ENCODE measurements at places on chromosomes 4 and X. TPM values are rescaled to one million over a fixed set of nuclear protein-coding genes. Genes with fewer than 3 reads are reported as not detected.

GUCY1A1 gene
- total RNA-seq = 0.08 TPM

RASSF6 gene
- not detected for total RNA-seq

PGAM4 gene
- not detected for total RNA-seq

KIF4A gene
- 5.2 TPM for total RNA-seq

ZCCHC18 gene
- total RNA-seq = 0.12 TPM

JCHAIN gene
- 1.1 TPM for total RNA-seq

TECRL gene
- not detected for total RNA-seq

FMR1NB gene
- not detected for total RNA-seq

NR3C2 gene
- 1.5 TPM for total RNA-seq

UGT2B28 gene
- not detected for total RNA-seq

NFKB1 gene
- 33.6 TPM for total RNA-seq

RIPPLY1 gene
- total RNA-seq = not detected

DYNLT3 gene
- 45.9 TPM for total RNA-seq

ETNPPL gene
- not detected for total RNA-seq

NXF2 gene
- total RNA-seq = not detected
